Cardiac ventricle fibroblast (primary cell): ENCODE measurements at places on chromosomes 6 and 20. TPM values are rescaled to one million over a fixed set of nuclear protein-coding genes. Genes with fewer than 3 reads are reported as not detected.

Gene ATF6B
- total RNA-seq, result 31.5 and 31.7 TPM in 2 replicates

Gene PDE7B
- 37.7 and 41.9 TPM in 2 replicates for total RNA-seq

Gene PRSS35
- total RNA-seq, result 0.56 and 0.83 TPM in 2 replicates

Gene MLIP
- under 0.01 TPM in 1 of 2 replicates, not detected in the other for total RNA-seq

Gene SEC63
- total RNA-seq, result 34.6 and 70.9 TPM in 2 replicates

Gene CYP21A2
- total RNA-seq, result 0.15 TPM in 1 of 2 replicates, not detected in the other

Gene KIF6
- 0.20 and 0.31 TPM in 2 replicates for total RNA-seq
